Spleen (tissue), 13 donors: ENCODE measurements at places on chromosomes 3 and 15.

DNA sequence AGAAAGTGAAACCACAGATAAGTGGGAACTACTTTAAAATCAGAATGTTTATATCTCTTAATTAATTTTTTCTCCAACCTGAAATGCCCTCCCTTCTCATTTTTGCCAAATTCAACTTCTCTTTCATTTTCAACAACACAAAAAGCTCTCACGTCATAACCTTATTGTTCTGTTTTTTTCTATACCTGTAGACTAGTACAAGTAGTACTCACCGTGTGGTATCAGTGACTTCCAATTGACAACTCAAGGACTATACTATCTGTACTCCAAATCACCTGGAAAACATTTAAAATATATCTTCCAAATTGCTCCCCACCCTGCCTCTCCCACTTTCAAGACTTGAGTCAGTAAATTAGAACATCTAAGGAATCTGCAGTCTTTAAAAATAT, 72.8 kb upstream of the ZNF280D start:
- no peak for DNase-seq

DNA sequence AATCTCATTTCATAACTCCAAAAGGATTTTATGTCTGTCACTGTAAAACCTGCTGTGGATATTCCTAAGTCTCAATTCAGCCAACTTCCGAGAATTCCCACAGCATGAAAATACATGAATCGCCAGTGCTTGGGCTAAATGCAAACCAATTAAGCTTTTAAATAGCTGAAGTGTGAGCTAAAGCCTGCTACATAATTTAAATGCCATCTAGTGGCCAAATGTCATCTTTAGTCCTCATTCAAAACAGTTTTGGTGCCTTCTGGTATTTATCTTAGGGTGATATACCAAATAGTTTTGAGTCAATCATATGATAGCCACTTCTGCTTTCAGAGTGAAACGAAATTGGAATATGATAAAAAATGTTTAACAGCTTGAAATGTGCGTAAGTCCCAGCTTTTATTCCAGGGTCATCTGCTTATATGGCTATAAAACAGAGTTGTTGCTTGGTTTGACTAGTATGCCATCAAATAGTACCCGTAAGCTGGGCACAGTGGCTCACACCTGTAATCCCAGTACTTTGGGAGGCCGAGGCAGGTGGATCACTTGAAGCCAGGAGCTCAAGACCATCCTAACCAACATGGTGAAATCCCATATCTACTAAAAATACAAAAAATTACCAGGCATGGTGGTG, 41.8 kb upstream of the CCNL1 start:
- no peak for DNase-seq

- DNase-seq: no peak
Observed at GRCh38 chr15:37900326-37901221, 33.9 kb upstream of the TMCO5A start.

GRCh38 chr15:50339717-50340116, 15.3 kb downstream of the GABPB1 start:
- no peak for DNase-seq

- no peak for DNase-seq
Observed at GRCh38 chr3:141360888-141361598, 7.3 kb upstream of the ZBTB38 start.

DNA sequence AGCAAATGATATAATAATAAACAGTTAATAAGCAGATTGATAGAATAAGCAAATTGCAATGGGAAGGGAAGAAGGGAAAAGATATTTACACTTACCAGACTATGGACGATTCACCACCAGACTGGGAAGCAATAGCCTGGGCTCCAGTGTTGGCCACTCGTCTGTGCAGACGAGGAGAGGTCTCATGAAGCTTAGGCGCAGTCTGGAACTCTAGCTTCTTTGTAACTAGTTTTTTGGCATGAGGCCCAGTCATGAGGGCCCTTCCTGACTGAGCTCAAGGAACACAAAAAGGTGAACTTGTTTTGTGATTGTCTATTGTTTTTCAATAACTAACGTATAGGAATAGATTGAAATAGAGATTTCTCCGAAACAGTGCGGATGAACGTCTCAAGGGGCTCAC, 63.3 kb upstream of the GATM start:
- peak; percentile 14 for DNase-seq

- DNase-seq: no peak
Observed at GRCh38 chr3:183906234-183906921, 21.7 kb upstream of the PARL start.

- no peak for DNase-seq
Observed at GRCh38 chr3:11568503-11569155, 75.1 kb downstream of the VGLL4 start.
